Immature natural killer cell (primary cell): ENCODE measurements at places on chromosomes 1 and 21.

- no peak overlapping the region for H3K4me3 ChIP-seq
- H3K36me3 ChIP-seq = no peaks in the 10 kb centered on the region
- DNase-seq = no peak
- H3K27me3 ChIP-seq = peaks cover 3% of the 10 kb centered on the region
Measured at GRCh38 chr1:207984831-207985572, 74.1 kb upstream of the CD34 start.

DNA sequence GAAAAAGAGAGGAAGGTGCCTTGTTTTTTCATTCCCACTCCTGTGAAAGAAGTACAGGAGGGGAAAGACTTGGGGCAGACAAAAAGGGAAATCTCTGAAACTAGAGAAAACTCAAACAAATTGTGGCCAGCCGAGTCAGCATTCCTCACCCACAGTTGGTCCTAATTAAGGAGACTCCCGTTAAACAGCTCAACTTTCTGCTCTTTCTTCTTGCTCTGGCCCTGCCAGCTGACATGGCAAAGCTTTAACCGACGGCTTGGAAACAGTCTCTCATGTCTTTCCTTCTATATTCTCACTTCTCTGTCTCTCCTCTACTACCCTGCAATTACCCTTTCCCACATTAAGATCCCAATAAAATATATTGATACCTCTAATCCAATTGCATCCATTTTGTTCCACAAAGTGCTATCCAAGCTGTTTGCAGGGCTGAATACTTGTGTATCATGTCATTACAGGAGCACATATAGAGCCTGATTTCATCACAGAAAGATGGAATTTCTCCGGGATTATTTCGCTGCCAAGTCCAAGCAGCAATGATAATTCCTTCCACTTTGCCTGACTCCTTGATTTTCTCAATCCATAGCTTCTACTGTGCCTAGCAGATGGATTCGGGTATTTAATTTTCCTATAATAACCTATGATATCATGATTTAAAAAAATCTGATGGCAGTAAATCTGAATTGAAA is 65.4 kb upstream of the IPO9 start:
- DNase-seq = no peak
- no peaks in the 10 kb centered on the region for H3K36me3 ChIP-seq
- no peak overlapping the region for H3K4me3 ChIP-seq
- no peak overlapping the region for H3K27ac ChIP-seq
- peaks cover 2% of the 10 kb centered on the region for H3K27me3 ChIP-seq

- no peaks in the 10 kb centered on the region for H3K36me3 ChIP-seq
- H3K4me3 ChIP-seq = no peak overlapping the region
- no peak overlapping the region for H3K27ac ChIP-seq
- H3K4me1 ChIP-seq = no peaks in the 10 kb centered on the region
- no peak for DNase-seq
- H3K27me3 ChIP-seq = peaks cover 4% of the 10 kb centered on the region
Measured at GRCh38 chr21:26881504-26882228, 36.5 kb upstream of the ADAMTS1 start.

GRCh38 chr1:3836421-3836820 is 20.6 kb downstream of the CEP104 start:
- H3K4me1 ChIP-seq = no peaks in the 10 kb centered on the region
- no peaks in the 10 kb centered on the region for H3K27me3 ChIP-seq
- H3K27ac ChIP-seq = no peak overlapping the region
- H3K36me3 ChIP-seq = peaks cover 66% of the 10 kb centered on the region

DNA sequence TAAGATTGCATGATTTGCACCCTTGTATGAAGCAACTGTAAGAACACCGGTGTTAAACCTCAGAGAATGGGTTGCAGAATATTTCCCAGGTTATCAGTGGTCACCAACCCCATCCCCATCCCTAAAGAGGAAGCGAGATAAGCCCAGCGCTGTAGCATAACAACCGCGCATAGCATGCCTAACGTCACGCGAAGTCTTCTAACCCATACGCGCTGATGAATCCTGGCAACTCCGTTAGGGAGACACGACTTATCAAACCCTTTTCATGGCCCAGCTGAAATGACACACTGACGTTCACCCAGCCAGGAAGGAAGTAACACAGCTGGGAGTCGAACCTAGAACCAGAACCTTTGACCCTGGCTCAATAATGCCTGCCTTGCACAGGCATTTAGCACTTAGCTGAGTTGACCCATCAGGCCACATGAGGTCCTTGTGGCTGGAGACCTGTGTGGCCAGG is 24.2 kb downstream of the TMEM51 start:
- no peak for DNase-seq
- peaks cover 8% of the 10 kb centered on the region for H3K4me1 ChIP-seq
- H3K27me3 ChIP-seq = peaks cover 3% of the 10 kb centered on the region
- no peak overlapping the region for H3K4me3 ChIP-seq
- no peak overlapping the region for H3K27ac ChIP-seq

- peaks cover 8% of the 10 kb centered on the region for H3K27me3 ChIP-seq
- H3K36me3 ChIP-seq = no peaks in the 10 kb centered on the region
- no peak overlapping the region for H3K4me3 ChIP-seq
- no peak for DNase-seq
Measured at GRCh38 chr1:52240592-52241210, 98.8 kb downstream of the ZFYVE9 start.

DNA sequence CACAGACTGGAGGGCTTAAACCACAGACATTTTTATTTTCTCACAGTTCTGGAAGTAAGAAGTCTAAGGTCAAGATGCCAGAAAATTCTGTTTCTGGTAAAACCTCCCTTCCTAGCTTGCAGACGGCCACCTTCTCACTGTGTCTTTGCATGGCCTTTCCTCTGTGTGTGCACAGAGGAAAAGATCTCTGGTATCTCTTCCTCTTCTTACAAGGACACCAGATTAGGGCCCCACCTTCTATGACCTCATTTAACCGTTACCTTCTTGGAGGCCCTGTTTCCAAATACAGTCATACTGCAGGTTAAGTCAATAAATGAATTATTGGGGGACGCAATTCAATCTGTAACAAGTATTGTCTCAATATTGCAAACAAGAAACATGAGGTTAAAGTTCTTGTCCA is 63.0 kb upstream of the PRDX6 start:
- peaks cover 31% of the 10 kb centered on the region for H3K36me3 ChIP-seq
- H3K4me3 ChIP-seq = no peak overlapping the region
- no peak for DNase-seq
- H3K27ac ChIP-seq = no peak overlapping the region

DNA sequence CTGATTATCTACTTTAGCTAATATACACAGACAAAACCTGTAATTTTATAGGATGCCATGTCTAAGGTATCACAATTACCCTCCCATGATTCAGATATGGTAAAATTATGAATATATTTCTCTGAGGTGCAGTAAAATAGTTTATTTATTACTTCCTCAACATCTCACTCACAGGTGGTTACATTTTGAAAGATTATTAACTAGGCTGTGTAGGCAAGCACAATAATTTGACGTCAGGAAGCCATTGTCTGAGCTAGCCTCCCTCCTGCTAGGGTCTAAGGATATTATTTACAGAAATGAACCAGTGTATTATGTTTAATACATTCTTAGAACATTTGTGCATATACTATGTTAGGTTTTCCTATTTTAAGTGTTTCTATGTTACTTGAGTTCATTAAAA is 69.9 kb upstream of the ADGRL2 start:
- H3K4me3 ChIP-seq = no peak overlapping the region
- no peaks in the 10 kb centered on the region for H3K36me3 ChIP-seq
- H3K27ac ChIP-seq = no peak overlapping the region
- peaks cover 2% of the 10 kb centered on the region for H3K27me3 ChIP-seq
- DNase-seq = no peak
- H3K4me1 ChIP-seq = no peaks in the 10 kb centered on the region

DNA sequence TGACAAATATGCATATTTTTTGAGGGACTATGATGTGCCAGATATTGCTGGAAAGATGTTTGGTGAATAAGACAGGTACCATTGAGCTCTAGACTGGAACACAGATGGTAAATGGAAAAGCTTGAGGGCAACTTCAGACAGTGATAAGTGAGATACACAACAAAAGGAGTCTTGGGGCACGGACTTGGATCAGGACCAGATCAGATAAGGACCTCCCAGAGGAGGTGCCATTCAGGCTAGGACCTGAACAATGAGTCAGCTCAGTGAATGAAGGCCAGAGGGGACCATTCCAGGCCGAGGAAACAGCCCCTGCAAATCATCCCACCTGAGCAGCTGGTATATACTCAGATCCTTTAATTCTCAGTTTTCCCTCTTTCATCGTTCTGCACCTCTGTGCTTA is 1.8 kb upstream of the KCNJ15 start:
- no peaks in the 10 kb centered on the region for H3K4me1 ChIP-seq
- H3K4me3 ChIP-seq = no peak overlapping the region
- H3K36me3 ChIP-seq = no peaks in the 10 kb centered on the region
- peaks cover 12% of the 10 kb centered on the region for H3K27me3 ChIP-seq
- no peak overlapping the region for H3K27ac ChIP-seq

DNA sequence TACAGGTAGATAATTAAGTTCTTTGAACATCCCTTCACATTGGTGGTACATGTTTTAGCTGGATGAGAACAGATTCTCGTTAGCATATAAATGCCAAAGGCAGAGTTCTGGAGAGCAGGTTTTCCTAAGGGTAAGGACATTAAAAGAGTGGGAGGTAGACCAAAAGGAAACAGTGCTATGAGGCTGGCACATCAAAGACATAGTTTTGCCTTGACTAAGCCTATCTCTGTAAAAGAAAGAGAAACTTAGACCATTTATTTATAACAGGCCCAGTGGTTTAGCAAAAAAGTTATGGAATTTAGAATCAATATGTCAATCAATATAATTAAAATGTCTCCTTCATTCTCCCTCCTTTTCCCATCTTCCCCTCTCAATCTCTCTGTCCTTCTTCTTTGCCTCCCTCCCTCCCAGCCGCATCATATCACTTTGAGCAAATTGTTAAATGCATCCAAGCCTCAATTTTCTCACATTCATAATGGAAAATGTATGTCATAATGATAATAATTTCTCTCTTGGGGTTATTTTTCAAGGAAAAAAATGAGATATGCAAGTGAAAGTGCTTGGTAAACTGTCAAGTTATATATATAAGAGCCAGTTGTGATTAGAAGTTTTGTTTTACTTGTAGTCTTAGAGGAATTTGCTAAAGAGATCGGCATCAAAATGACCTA is 209.9 kb upstream of the SGIP1 start:
- H3K27ac ChIP-seq = no peak overlapping the region
- no peaks in the 10 kb centered on the region for H3K4me1 ChIP-seq
- peaks cover 1% of the 10 kb centered on the region for H3K27me3 ChIP-seq
- H3K36me3 ChIP-seq = no peaks in the 10 kb centered on the region
